CD4-positive, alpha-beta T cell treated with Interleukin-6 for 4 hours (primary cell): ENCODE measurements at places on chromosomes 1 and 21.

- no peak for DNase-seq
Measured at GRCh38 chr1:222370913-222371675, 176.8 kb downstream of the HHIPL2 start.

- DNase-seq: no peak
Measured at GRCh38 chr1:58664881-58665280, 35.0 kb downstream of the MYSM1 start.

DNA sequence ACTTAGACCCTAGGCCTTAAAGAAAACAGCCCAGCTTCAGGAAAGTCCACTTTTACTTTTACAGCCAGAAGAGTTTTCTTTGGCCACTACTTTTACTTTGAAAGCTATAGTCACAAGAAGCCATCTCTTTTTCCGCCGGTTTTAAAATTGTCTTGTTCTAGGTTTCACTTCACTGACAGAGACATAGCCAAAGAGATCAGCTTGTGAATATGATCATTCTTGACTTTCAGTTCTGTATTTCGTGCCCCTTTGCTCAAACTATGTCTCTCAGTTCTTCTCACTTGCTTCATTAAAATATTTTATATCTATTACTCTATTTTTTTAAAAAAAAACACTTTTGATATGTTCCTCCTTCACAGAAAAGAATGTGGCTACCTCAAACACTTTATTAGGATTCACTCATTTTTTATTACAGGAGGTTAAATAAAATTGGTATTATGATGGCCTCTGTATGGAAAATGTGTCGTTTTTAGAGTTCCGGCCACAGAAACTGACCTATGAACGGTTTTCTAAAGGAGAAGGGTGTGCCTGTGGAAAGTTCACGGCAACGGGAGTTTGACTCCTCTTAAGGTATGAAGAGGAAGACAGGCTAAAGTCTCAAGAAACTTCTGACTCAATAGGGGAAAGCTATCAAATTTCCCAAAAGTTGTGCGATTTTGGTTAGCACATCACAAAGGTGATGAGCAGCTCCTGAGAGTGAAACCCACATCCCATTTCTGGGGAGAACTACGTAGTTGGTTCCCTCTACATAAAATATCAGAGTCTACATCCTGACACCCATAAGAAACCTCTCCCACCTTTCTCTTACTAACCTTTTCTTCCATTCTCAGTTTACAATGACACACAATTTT lies 1.2 kb downstream of the MCOLN2 start:
- no peak for DNase-seq

- DNase-seq: no peak
Measured at GRCh38 chr1:82062206-82062605, 261.5 kb downstream of the ADGRL2 start.

GRCh38 chr1:204989266-204990058 lies 53.5 kb upstream of the CNTN2 start:
- peak; percentile 45 for DNase-seq

GRCh38 chr1:8122477-8123407 lies 96.6 kb upstream of the ERRFI1 start:
- DNase-seq: no peak

DNA sequence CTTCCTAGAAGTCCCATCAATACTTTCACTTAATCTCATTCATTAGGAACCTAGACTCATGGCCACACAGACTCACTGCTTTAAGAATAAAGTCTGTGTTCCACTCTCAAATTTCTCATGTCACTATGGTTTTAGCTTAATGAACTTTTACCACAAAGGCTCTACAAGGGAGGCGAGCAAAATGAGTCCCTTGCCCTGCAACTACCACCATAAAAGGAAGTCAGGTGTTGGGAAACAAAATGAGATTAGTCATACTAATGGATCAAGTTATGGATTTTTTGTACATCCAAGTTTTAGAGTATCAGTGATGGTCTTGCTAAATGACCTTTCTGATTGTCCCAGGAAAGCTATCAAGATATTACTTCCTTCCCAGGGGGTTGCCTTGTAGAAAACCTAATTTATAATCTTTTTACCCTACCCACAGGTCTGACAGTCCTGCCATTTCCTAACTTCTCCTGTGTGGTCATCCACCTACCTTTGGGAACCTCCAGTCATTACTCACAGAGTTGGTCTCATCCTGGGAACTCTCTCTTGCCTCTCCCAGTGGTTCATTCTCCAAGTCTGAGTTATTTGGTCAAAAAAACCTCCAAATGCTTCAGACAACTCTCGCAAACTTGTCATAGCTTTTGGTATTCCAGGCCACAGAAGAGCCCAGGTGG lies 51.8 kb upstream of the SLC16A1 start:
- DNase-seq: no peak

DNA sequence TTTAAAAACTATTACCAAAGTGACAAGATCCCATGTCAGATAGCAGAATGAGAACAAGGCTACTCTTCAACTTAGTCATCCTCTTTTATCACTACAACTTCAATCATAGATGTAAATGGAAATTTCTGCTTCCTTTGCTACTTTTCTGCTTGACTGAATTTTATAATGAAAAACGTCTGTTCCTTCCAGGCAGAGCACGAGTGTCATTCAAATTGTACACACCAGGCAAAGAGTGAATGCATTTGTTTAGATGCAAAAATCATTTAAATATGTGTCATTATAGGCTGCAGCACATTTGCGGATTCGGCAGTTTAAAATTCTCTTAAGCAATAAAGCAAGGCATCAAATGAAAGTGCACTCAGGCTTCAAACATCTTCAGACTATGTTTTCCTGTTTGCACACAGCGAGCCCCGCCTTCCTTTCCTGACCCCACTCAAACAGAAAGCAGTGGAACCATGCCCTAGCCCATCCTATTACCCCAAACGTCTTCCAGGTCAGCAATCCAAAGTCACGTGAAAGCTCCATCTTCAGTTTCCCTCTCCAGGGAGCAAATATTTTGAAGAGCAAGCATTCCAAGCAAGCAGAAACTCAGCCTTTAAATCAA lies 99.6 kb downstream of the APP start:
- peak; percentile 61 for DNase-seq

- DNase-seq: peak; percentile 58
Measured at GRCh38 chr1:161738627-161739287, 10.8 kb upstream of the DUSP12 start.

DNA sequence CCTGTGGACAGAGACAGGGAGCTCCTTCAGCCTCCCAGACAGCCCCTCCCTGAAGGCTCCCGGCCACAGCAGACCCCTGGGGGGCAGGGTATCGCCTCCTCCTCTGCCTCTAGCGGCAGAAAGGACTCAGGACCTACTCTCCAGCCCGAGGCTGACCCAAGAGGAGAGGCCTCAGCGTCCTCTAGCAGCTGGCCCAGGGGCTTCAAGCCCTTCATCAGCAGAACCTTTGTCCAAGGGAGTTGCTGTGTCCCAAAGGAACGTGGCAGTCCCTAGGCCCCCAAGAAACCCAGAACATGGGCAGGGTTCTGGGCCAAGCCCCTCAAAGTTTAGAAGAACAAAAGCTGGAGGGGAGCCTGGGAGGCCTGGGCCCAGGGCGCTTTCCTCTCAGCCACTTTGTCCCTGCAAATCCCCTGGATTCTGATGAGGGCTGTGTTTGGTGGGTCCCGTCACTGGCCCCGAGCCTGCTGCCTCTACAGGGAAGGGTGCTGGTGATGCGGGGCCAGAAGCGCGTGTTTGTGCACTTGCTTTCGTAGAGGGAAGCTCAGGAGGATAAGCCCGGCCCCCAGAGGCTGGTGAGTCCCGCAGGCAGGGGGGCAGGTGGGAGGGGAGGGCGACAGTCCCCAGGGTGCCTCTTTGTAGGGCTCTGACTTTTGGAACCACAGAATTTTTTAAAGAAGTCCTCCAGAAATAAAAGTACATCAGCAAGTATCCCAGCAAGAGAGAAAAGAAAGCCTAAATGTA lies 13.3 kb downstream of the ITGB2 start:
- DNase-seq: peak; percentile 20

- DNase-seq: no peak
Measured at GRCh38 chr1:186845576-186846210, 16.9 kb downstream of the PLA2G4A start.
